Urothelium cell line (cell line): ENCODE measurements at places on chromosomes 4 and X.

GRCh38 chrX:19750783-19751467, 136.5 kb downstream of the SH3KBP1 start:
- DNase-seq: no peak

DNA sequence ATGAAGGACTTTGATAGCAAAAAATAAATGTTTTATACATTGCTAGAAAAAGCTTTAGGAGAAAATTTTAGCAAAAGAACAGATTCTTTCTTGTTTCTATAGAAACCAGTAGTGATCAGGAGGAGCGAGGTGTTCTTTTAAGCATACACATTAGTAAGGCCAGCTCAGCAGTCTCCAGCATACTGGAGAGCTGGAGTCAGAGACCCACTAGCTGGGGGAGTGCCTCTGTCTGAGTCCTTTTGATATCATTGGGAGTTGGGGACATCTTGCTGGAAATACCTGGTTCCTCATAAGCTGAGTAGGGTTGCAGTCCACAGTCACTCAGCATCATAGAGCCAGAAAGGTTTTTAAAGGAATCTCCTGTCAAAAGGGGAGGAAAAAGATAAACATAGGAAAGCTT, 67.4 kb downstream of the AFF2 start:
- no peak for DNase-seq

- DNase-seq: no peak
Measured at GRCh38 chr4:129043523-129043922, 49.8 kb downstream of the SCLT1 start.

GRCh38 chrX:103100484-103100883, 7.5 kb upstream of the NXF3 start:
- DNase-seq: no peak

- DNase-seq: peak; percentile 19
Measured at GRCh38 chr4:26330186-26330787, 9.5 kb downstream of the RBPJ start.

- DNase-seq: no peak
Measured at GRCh38 chr4:43047058-43047457, 154.5 kb downstream of the GRXCR1 start.

DNA sequence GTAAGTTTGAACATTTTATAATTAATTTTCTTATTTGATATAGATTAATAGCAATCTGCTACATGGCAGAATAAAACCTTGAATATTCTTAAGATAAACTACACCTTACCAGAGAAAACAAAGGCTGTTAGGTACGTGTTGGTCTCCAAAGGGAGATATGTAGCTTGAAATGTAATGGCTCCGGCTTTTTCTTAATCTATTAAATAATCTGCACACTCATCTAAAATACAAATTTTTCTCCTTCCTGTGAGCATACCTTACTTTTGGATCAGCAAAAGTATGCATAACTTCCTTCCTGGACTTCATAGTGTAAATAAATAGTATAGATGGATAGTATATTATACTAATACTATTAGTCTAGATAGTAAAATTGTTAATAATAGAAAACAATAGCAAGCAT, 141.3 kb downstream of the JADE1 start:
- DNase-seq: no peak

GRCh38 chr4:38324861-38325628, 339.0 kb upstream of the KLF3 start:
- no peak for DNase-seq

DNA sequence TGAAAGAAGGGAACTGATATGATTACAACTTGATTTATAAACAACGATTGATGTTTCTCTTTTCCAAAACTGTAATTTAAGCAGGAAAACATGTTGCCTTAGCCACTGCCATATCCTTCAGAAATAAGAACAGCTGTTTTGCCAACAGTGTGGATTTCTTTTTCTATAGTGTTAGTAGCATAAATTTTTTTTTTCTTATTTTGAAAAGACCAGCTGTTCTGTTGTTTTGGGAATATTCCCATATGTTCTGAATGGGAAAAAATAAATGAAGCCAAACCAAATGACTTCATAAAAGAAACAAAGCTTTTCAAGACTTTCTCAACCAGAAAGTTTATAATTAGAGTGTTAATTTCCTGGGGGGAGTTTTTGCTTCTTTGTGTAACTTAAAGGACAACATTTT, 83.9 kb upstream of the ARHGAP24 start:
- DNase-seq: no peak

DNA sequence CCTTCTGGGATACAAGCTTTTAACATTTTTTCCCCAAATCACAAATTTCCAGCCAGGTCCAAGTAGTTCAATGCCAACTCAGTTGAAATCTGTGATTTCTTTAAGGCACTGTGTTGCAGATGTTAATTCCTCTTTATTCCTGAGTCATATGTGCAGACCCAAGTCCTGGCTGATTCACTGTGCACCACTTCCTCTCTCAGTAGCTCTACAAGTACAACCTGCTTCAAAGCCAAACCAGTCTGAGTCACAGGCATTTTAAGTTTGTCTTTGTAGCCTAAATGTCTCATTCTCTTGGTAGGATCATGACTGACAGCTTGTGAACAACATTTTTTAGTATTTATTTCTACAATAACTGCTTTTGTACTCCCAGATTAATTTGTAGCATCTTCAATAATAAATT, 165.6 kb upstream of the S100G start:
- DNase-seq: peak; percentile 29

DNA sequence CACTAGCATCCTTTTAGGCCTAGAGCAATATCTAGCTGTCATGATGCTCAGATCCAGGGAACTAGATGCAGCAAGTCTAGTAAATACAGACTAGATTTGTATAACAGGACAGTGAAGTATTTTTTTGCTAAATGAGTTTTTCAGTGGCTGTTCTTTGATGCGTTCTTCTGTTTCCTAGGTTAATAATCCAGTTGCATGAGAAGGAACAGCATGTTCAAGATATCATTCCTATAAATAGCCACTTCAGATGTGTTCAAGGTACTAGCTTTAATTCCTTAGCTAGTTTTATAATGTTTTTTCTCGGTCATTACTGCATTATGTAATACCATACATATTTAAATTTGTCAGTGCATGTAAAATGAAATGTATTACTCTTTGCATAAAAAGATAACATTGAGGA, 4.7 kb downstream of the OCRL start:
- DNase-seq: no peak

GRCh38 chr4:110020139-110020538, 107.5 kb downstream of the EGF start:
- peak; percentile 14 for DNase-seq

DNA sequence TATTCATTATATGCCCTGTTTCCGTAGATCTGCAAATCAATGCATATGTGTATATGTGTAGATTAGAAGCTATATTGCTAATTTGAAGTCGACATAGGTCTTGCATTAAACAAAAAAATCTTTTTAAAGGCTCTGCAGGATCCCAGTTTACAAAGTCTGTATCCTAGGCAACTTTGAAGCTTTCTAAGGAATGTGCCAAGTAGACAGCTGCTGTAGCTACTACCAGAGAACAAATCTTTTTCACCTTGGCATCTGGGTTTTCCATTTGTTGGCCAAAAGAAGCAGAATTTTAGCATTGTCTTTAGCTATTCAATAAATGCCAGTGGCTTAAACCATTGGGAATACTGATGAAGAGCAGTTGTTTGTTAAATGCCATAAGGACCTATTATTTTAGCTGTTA, 88.0 kb downstream of the NAA11 start:
- no peak for DNase-seq

DNA sequence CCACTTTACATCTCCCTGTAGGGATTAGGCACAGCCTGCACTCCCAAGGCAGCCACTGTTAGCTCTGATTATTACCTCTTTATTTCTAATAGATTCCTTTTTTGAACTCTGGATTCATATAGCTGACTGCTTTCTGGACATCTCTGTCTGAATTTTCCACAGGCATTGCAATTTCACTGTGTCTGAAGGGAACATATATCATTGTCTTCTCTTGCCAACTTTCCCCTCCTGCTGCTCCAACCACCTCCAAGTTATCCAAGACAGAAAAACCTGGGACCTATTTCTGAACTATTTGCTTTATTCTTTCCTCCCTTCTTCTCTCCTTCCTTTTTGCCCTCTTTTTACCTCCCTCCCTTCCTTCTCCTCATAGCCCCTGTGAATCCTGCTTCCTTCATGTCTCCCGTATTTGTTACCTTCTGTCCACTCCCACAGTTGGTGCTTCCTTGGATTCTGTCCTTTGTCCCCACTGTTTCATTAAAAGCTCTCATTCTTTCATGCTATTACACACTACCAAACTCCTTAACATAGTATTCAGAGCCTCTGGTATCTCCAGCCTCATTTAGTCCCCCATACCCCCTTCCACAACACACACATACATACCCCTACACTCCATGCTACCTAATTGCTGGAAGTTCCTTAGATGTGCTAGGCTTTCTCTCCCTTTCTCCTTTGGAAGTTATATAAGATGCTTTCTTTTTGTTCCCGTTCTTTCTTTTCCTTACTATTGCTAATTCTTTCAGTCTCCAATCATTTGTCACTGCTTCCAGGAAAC, 34.7 kb downstream of the FGF2 start:
- no peak for DNase-seq

- DNase-seq: peak; percentile 1
Measured at GRCh38 chrX:134294548-134294947, 57.6 kb downstream of the CCDC160 start.

GRCh38 chrX:124931241-124931640, 388.4 kb upstream of the TEX13C start:
- no peak for DNase-seq

GRCh38 chrX:69234624-69235023, 69.4 kb upstream of the PJA1 start:
- no peak for DNase-seq

GRCh38 chr4:155973639-155974475, 20.2 kb upstream of the CTSO start:
- DNase-seq: peak; percentile 31

- DNase-seq: no peak
Measured at GRCh38 chrX:152943826-152944225, 46.0 kb downstream of the ZNF185 start.

DNA sequence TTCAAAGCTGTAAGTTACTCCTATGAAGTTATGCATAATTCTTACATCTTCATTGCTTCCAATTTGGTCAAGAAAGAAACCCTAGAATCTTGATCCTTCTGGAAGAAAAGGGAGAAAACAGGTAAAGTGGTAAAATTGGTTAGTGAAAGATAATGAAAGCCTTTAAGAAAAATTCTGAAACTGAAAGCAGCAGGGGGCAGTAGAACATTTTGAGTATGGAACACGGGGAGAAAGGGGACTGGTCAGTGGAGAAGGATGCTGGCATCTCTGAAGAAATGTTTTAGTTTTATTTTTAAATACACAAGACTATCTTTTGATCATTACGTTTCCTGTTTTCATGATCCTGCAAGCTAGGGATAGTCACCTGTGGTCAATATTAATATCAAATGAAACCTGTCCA, 54.3 kb downstream of the SLIT2 start:
- no peak for DNase-seq

DNA sequence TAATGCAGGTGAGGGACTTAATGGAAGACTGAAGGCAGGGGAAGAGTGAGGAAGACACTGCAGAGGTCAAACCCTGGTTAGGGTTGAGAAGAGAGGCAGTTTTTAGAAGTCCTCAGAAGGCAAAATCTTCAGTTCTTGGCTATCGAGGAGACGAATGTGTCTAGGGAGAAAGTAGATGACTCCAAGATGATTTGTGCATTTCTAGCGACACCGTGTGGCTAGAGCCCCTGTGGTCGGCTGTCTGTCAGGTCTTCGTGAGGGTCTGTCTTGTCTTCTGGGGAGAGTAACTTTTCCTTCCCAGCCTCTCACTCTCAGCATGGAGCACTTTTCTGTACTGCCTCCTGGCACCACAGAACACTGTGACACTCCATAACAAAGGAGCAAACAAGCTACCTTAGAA, 458.1 kb downstream of the STIM2 start:
- peak; percentile 51 for DNase-seq

- no peak for DNase-seq
Measured at GRCh38 chrX:55206162-55206941, 13.8 kb upstream of the PAGE5 start.

GRCh38 chrX:112677167-112677566, 2.6 kb downstream of the LHFPL1 start:
- DNase-seq: no peak

DNA sequence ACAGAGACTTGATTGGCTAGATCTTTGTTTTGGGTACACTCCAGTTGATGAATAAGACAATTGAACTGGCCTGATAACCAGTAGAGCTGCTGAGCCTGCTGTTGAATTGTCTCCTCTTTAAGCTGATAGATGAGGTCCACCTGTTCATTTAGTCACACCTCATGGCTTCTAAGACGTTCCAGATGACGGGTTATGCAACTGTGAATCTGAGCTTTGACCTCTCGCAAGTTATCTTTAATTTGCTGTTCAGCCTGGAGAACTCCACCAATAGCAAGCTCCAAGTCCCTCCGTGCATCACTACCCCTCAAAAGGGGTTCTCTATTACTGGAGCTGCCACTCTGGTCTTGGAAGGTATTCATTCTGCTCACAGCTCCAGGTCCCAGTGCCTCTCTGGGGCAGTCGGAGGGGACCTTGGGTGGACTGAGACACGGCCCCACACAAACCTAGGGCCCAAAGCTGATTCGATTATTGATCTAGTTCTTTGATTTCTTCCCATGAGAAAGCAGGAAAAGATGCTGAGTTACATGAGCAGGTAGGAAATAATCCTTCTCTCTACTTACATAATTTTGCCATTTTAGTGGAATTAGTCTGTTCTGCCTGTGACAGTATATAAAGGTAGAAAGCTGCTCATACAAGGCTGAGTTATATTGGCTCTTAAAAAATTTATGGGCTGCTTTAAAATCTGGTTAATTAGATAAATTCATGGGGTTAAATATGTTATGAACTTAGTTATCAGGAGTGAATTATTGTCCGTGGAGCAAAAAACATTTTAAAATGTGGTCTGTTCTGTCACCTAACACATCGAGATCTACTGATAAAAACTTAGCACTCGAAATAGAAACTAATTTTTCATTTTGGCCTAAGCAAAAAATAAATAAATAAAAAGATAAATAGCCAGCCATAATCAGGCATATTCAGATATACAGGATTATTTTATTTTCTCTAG, 6.8 kb downstream of the MMAA start:
- no peak for DNase-seq

- no peak for DNase-seq
Measured at GRCh38 chrX:4935401-4935800, 1222.0 kb upstream of the PRKX start.

DNA sequence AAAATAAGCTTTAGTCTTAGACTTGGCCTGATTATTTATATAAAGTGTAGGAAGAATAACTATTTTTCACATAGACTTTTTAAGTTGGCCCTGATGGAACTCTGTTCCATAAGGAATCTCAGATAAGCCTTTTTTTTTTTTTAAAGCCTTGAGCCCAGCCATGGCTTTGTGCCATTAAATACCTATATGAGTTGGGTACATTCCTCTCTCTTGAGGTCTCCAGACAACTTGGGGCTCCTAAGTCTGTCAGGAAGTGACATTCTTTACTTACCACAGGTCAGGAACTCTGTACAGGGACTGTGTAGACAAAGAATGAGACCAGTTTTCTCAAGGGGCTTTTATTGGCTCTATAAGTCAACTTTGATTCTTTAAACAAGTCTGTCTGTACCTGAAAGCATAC, 27.1 kb upstream of the IGFBP7 start:
- DNase-seq: no peak

GRCh38 chr4:148359769-148360168, 82.4 kb downstream of the NR3C2 start:
- DNase-seq: no peak

- no peak for DNase-seq
Measured at GRCh38 chr4:24664956-24665355, 80.6 kb upstream of the DHX15 start.

GRCh38 chrX:16014171-16014570, 109.2 kb upstream of the GRPR start:
- DNase-seq: no peak
